ENCODE measurements at places on chromosomes 3 and 15.

GRCh38 chr3:172519740-172520139, 3.5 kb downstream of the TNFSF10 start:
- no peak for DNase-seq

DNA sequence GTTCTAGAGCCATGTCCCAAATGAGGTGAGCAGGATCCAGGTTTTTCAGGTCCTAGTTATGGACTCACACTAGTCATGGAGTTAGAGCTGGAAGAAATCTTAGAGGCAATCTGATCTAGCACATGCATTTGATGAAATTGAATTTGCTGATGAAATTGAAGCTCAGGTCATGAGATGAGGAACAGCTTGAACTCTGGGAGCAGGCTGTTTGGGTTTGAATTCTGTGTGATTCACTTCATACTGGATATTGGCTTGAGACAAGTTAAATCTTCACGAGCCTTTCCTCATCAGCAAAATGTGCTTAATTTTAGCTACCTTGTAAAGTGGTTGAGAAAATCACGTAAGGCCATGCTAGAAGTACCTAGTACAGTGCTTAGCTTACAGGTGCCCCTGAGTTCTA, 33.5 kb upstream of the PARL start:
- DNase-seq: no peak

DNA sequence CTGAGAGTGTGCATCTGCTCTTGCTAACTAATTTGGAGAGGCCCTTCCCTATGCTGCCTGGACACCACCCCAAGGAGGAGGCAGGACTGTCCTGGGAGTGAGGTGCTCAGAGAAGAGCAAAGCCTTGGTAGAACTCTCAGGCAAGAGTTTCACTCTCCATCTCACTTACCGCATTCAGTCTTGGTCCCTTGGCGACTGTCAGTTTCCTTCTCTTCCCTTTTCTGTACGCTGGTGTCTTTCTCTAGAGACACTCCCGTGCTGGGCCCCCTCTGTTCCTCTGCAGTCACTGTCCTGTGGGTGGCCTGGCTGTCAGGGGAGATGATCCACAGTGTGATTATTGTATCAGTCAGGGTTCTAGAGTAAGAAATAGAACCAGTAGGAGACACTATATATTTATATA, 44.0 kb downstream of the IDH2 start:
- no peak for DNase-seq

DNA sequence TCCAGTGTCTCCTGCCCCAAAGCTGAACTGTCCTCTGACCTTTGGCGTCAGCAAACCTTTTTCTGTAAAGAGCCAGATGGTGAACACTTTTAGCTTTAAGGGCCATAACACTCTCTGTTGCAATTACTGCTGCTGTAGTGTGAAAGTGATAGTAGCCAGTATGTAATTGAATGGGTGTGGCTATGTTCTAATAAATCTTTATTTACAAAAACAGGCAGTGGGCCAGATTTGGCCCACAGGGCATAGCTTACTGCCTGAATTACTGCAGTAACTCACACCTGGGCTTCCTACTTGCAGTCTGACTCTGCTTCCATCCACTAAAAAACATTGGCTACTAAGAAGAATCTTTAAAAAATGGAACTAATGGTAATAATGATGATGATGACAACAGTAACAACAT, 68.0 kb upstream of the SLC6A11 start:
- DNase-seq: no peak

- DNase-seq: no peak
Observed at GRCh38 chr3:160771811-160772459, 15.9 kb downstream of the PPM1L start.

DNA sequence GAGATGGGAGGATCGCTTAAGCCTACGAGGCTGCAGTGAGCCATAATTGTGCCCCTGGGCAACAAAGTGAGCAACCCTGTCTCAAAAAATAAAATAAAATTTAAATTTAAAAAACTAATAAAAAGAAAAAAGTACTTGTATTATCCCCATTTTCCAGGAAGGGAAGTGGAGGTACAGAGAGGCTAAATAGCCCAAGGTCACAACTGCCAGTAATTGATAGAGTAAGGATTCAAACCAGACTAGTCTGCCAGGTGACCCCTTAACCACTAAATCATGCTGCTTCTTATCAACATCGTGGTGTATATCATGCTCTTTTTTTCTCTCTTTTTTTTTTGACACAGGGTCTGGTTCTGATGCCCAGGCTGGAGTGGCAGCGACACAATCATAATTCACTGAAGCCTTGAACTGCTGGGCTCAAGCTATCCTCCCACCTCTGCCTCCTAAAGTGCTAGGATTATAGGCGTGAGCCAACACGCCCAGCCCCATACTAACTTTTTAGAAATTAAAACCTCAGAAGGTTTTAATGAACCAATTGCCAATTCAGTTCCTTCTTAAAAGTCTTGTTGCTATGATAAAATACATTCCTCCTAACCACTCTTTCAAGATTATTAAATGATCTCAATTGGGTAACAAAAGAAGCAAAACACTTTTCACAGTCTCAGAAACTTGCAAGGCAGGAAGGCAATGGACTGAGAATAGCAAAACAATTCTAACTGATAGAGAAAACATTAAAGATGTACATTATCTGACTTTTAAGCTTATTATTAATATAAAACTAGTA, 30.5 kb downstream of the HERC1 start:
- no peak for DNase-seq

- no peak for DNase-seq
Observed at GRCh38 chr3:114464548-114464947, 170.7 kb downstream of the TIGIT start.

GRCh38 chr3:37025561-37026335, 32.4 kb downstream of the MLH1 start:
- DNase-seq: no peak

DNA sequence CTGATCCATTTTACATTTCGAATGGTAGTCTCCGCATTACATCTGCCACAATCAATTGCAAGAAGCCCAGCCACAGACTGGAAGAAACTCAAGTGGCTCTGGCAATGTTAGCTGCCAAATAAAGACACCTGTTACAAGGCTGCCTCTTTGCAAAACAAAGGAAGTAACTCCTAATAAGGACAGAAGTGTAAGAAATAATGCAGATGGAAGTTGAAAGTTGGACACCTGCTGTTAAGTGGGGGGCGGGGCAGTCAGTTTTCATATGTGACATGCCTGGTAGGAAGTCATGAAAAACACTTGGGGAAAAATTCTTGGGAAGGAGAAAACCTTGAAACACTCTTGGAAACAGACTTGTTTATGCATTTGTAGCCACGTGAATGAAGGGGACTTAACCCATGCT, 54.1 kb upstream of the ATP2C1 start:
- DNase-seq: no peak

GRCh38 chr3:119679874-119680273, 2.7 kb upstream of the COX17 start:
- no peak for DNase-seq

DNA sequence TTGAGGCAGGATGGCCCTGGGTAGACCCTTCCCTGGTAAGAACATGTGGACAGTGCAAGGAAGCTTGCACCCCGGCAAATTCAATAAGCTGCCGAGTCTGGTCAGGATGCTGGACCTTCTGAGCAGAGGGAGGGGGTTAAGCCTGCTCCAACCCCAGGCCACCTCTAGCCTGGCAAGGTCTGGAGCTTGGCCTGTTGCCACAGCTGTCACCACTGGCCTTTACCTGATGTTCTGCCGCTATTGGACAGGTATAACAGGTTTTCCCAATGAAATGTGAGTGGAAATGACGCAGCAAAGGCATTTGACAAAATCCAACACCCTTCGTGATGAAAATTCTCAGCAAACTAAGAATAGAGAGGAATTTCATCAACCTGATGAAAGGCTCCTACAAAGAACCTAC, 699 bp upstream of the MESP1 start:
- no peak for DNase-seq

GRCh38 chr3:66150977-66151376, 69.8 kb upstream of the SLC25A26 start:
- no peak for DNase-seq

DNA sequence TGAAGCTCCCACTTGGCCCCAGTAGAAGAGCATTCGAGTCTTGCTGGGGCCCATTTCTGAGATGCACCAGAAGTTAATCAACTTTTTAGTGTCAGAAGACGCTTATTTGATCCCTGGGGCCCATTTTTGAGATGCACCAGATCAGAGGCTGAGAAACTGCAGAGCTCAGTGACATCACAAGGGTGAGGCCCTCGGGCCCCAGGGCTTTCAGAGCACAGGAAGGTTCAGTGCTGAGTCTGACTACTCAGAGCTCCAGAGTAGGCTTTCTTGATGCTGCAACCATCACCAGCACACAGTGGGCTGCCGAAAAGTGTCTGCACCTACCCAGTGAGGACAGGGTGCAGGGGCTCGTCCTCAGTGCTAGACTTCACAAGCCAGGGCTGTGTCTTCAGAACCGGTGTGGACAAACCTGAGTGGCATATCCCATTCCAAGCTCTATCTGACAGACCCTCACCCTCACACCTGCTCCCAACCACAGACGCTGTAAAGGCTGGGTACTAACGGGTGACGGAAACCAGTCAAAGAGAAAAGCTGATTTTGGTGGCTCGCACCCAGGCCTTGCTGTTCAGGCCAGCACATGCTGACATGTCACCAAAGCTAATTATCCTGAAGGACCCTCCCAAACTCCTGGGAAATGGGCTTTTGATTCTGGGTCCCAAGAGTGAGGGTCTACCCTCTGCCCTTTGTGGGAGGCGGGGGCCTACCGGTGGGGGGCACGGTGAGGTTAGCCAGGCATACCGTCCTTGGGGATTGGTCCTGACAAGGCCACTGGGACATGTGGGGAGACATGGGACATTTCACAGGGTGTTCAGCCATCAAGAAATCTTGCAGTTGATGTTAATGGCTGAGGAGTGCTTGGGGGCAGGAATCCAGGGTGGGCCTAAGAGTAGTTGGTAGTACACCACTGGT, 83.0 kb downstream of the PDCD6IP start:
- no peak for DNase-seq

GRCh38 chr3:151379083-151379734, 5.3 kb downstream of the P2RY12 start:
- no peak for DNase-seq

DNA sequence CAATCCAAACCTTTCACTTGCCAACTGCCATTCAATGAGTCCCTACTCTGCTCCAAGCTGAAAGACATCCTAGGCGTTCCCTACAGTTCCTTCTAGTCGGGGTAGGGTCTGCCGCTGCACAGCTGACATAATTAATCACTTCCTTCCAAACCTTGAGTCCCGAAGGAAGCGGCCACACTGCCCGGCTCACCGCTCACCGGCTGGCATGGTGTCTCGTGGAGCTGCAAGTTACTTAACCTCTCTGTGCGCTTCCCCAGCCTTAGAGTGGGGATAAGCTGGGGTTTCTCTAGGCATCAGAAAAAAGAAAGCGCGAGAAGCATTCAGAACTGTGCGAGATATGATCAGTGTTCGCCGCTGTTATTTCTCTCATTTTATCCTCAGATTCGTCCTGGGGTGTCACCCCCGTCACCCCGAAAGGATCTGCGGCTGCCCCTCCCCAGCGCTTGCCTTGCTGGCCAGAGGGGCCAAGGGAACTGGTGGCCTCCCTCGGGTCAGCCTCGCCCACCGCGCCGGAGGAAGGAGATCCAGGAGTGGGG, 748 bp downstream of the MRPS25 start:
- DNase-seq: no peak

DNA sequence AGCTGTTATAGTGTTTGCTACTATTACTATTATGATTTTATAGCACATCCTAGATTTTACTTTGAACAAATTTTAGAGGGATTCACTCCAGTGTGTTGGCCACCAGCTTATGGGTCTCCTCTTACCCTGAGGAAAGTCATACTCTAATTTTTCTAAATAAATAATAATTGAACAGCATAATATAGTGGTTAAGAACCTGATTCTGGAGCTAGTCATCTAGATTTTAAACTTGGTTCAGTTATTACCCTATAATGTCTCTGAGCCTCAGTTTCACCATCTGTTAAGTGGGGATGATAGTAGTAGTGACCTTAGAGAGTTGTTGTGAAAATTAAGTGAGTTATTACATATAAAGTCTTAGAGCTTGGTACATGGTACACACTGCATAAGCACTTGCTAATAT, 30.7 kb upstream of the TOPAZ1 start:
- no peak for DNase-seq

DNA sequence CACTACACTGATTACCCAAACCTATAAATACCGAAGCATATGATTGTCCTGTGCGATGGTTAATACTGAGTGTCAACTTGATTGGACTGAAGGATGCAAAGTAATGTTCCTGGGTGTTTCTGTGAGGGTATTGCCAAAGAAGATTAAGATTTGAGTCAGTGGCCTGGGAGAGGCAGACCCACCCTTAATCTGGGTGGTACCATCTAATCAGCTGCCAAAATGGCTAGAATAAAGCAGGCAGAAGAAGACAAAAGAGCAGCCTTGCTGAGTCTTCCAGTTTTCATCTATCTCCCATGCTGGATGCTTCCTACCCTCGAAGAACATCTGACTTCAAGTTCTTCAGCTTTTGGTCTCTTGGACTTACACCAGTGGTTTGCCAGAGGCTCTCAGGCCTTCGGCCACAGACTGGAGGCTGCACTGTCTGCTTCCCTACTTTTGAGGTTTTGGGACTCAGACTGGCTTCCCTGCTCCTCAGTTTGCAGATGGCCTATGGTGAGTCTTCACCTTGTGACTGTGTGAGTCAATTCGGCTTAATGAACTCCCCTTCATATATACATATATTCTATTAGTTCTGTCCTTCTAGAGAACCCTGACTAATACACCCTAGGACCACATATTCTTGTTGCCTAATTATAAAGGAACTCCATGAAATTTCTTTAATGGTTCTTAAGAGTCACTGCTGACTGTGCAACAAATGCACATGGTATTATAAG, 31.7 kb downstream of the CSNK1G1 start:
- DNase-seq: no peak

DNA sequence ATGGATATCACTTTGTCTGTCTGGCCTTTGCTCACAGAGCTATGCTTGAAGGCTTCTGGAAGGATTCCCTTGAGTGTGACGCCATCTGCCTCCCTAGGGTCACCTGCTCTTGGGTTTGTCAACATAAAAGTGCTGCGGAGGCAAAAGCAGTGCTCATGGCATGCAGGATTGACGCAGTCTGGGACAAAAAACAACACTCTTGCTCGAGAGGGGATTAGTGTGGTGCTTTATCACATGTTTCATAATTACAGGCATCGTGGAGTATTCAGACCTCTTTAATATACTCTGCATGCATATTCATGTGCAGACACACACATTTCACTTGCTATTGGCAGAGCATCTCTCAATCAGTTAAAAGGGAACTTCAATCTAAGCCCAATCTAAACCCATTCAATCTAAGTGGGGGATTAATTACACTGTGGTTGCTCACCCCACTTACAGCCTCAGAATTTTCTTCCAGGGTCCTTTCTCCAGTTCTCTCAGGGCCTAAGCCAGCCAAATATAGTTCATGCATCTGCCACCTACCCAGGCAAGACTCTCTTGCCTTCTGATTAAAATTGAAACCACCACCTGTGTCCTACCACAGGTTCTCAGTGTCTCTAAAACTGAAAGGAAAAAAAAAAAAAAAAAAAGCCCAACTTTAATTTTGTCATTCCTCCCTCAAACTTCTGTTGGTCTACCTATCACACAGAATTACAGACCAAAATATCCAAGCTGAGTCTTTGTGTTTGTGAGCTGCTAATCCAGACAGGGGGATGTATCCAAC, 75.6 kb downstream of the BFSP2 start:
- no peak for DNase-seq
